ENCODE measurements at places on chromosomes 2 and 18.

GRCh38 chr2:68225119-68225632, 27.2 kb downstream of the PPP3R1 start:
- DNase-seq: peak; percentile 50

DNA sequence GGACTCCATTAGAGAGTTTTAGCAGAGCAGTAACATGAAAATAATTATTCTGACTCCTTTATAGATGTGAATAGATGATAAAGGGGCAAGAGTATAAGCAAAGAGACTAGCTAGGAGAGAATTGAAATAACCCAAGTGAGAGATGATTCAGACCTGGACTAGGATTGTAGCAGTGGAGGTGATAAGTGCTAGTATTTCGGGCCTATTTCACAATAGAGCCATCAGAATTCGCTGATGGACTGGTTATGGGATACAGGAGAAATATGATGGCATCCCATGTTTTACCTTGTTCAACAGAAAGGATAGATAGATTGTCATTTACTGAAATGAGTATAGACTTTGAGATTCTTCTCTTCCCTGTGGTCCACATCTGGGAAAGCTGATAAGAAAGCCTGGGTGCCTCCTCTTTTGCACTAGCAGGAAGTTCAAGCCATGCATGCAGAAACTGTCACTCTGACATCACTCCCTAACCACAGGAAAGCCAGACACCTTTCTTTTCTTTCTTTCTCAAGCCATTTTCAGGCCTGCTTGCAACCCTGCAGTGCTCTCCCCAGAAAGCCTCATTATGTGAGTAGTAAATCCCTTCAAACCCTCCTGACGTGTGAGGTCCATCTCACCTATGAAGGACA, 25.3 kb downstream of the DYNAP start:
- DNase-seq: no peak

DNA sequence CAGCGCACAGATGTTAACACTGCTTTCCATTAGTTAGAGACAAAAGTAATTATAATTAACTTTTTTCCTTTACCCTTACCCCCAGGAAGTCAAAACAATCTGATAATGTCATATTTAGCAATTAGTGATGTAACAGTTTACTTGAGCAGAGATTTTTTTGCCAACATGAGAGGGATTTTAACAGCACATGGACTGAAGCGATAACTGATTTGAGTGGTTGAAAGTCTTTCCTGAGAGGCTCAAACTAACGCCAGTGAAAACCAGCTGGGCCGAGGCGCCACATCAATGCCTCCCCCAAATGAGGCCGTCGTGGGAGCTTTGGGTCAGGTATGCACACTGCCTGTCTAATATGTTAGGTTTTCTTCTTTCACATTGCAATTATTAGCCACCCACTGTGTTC, 469.9 kb upstream of the SMIM21 start:
- DNase-seq: no peak

DNA sequence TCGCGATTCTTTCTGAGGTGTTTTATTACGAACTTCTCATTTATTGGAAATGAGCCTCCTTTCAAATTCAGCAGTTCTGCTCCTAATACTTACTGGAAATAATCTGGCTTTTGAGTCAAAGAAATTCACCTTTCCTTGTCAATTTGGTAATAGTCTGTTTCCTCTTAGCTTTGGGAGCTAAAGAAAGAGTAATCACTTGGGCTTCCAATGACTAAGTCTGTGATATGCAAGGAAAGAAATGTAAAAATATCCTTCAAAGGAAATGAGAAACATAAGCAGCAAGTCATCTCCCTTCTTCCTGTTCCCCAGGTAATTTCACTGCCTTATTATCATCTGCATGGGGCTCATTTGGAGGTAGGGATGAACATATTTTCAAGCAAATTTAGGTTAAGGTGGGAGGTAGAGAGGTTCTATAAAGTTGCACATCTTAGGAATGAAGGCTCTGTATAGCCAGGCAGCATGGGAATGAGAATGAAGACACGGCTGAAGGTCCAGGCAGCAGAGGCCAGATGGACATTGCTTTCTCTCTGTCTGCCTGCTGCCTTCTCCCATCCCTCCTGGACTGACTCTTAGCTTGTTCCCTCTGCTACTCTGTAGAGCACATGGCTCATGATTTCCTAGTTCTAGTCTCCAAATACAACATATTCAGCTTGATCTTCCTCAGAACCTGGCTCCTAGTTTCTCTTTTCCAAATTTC, 1.0 kb downstream of the SPP2 start:
- no peak for DNase-seq

- DNase-seq: peak; percentile 53
Observed at GRCh38 chr2:106137731-106138521, 56.2 kb downstream of the UXS1 start.

Data from CD4-positive, alpha-beta T cell treated with Interleukin-17A for 1 hour (primary cell).